ENCODE measurements at places on chromosomes 6 and 20.

DNA sequence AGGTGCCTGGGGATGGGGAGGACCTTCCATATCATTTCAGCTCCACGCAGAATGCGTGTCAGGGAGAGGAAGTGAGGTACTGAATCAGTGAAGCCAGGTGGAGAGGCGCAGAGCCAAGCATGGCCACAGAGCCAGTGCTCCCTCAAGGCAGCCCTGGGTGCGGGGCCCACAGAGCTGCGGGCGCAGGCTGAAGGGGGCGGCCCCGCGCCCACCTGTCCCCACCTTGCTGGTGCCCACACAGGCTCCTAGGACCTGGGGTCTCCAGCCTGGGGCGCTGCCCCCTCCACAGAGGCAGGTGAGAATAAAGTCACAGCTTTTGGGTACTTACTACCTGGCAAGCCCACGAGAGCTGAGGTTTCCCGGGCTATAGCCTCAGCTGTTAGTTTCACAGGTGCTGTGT is 40.0 kb upstream of the GATA5 start:
- no peak for DNase-seq

DNA sequence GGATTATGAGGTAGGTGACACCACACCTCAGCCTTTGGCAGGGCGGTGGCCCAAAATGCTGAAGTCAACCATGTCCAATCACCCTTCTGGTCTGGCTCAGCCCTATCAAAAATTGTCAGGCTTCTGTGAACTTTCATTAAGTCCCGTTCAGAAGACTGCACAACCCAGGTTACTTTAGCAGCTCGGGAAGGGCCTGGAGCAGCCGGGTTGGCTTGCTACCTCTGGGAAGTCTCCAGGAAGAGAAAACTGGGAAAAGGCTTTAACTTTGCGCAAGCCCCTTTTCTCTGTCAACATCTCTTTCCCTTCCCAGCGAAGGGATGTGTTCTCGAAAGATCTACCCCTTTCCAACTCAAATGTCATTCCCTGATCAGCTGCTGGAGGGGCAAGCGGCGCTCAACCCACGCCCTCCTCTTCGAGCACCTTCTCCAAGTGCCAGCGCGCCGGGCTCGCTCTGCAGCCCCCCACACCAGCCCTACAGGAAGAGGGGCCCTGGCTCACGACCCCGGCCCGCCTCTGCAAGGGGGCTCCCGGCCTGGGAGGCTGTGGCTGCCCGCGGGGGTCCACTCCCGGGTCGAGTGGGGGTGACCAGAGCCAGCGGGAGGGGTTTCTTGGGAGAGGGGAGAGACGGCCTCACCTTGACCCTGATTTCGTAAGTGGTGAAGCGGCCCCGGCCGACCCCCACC is 573 bp downstream of the SNX3 start:
- peak; percentile 54 for DNase-seq

GRCh38 chr6:40499215-40499614 is 87.9 kb downstream of the LRFN2 start:
- DNase-seq, result no peak

DNA sequence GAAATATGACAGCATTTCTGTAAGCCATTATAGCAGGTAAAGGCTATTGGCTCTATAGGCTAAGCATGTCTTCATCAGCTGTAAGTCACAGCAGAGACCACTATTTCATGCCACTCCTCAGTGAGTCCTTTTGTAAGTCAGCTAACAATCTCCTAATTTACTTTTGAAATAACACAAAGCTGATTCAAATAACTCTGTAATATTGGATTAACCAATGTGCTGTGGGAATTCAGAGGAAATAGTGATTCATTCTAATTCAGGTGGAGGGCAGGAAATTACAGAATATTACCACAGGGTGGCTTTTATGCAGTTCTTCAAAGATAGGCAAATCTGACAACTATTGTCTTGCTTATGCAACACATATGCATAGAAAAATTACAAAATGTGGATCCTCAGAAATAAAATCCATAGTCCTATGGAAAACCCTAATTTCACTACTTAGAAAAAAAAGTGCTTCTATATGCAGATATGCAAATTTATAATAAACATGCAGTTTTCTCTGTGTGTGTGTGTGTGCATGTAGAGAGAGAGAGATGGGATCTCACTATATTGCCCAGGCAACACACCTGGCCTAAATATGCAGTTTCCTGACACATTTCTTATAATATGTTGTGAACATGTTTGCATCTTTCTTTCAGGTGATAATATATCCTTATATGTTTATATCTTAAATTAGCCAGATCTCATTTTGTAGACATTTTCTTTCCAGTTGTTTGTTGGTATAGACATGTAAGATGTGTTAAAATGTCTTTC is 4.8 kb upstream of the SMIM28 start:
- peak; percentile 61 for DNase-seq

DNA sequence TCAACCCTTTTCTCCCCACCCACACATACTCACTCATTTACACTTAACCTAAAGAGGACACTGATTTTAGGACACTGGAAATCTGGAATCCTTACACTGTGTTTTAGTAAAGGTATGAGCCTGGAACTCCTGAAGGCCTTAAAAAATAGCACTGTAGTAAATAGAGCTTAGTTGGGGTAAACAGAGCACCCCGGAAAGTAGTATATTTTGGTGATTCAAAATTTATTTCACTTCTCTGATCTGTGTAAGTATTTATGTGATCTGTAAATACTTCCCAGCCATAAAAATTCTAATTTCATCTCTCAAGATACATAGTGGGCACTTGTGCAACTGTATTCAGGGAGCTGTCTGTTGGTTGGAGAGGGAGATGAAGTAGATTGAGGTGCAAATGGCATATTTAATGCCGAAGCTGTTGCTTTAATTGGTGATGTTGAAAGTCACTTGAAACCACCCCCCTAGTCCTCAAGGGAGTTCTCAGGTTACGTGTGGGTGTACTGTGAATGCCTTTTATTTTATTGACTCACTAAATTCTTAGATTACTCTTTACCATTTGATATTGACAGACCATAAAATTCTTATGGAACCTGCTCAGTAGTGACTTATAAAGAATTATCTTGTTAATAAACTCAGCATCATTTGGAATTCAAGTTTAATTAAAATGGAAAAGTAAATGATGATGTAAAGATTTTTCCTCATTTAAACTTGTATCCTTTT is 154.9 kb downstream of the SOX4 start:
- DNase-seq, result peak; percentile 69

DNA sequence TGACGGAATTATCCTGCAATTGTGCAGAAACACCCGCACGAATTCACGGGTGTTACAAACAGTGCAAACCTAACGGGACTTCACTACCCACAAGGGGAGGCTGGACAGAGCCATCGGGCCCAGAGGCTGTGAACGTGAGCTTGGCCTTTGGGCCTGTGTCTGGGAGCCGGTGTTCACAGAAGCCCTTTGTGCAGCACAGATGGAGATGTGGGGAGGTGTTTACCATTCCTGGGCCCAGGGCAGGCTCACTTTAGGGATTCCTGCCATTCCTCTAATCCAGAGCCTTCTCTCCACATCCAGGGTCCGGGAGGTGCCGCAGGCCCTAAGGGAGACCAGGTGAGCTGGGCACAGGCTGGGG is 15.0 kb downstream of the COL9A3 start:
- DNase-seq, result no peak

- DNase-seq, result no peak
Observed at GRCh38 chr6:130274007-130274406, 51.3 kb upstream of the SAMD3 start.

GRCh38 chr6:146876271-146877151 is 277.7 kb downstream of the ADGB start:
- peak; percentile 11 for DNase-seq

- DNase-seq, result no peak
Observed at GRCh38 chr6:168294901-168295300, 24.7 kb downstream of the DACT2 start.

DNA sequence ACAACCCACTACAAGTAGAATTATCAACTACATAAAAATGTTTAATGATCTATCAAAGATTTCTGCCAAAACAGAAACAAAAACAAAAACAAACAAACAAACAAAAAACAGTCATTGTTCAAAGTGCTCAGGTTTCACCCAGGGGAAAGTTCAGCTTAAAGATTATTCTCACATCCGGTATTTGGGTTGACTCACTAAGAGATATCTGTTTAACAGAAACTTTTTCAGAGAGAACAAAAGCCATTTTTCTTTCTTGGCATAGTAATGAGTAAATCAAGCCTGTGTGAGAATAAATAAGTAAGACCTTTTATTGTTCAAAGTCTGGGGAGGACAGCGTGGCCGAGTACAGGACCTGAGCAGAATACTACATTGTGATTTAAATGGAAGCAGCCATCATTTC is 143.6 kb downstream of the RCAN2 start:
- no peak for DNase-seq

- no peak for DNase-seq
Observed at GRCh38 chr6:127792616-127793015, 108.2 kb downstream of the THEMIS start.

DNA sequence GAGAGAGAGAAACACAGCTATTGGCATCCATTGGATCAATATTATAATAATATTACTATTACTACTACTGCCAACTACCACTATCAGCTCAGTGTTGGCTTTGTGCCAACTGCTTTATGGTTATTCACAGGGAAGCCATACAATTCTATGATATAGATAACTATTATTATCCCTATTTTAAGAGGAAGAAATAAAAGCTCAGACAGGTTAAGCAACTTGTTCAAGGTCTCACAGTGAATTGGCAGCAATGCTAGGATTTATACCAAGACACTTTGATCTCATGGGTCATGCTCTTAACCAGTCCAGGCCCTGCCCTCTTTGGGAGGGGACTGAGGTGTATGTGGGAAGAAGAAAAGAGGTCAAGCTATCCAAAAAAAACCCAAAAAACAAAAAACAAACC is 82.0 kb upstream of the TRAF3IP2 start:
- peak; percentile 5 for DNase-seq

DNA sequence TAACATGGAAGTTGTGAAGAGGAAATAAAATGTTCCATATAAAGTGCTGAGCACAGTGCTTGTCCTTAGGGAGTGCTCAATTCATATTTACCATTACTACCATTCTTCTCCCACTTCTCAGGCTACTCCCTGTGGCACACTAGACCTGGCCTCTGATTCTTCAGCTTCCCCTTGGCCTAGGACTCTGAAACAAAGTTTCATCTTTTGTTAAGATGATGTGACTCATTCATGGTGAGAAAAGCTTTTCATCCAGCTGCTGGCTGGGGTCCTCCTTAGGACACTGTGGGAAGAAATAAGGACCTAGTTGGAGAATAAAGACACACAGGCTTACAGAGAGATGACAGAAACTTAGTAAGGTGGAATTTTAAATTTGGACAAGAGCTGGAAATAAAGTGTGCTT is 314.8 kb downstream of the CDC5L start:
- no peak for DNase-seq

- DNase-seq, result no peak
Observed at GRCh38 chr6:140636908-140637402, 1262.5 kb upstream of the CITED2 start.

GRCh38 chr6:14966906-14967711 is 278.8 kb upstream of the JARID2 start:
- DNase-seq, result no peak

- DNase-seq, result peak; percentile 82
Observed at GRCh38 chr6:136347847-136348246, 58.2 kb upstream of the BCLAF1 start.

- DNase-seq, result no peak
Observed at GRCh38 chr6:4774296-4774695, 1.9 kb upstream of the CDYL start.

- peak; percentile 56 for DNase-seq
Observed at GRCh38 chr6:9511157-9511556, 903.7 kb downstream of the TFAP2A start.

- DNase-seq, result no peak
Observed at GRCh38 chr6:158290659-158291058, 21.6 kb upstream of the TULP4 start.

GRCh38 chr6:75268121-75268987 is 16.2 kb downstream of the TMEM30A start:
- peak; percentile 88 for DNase-seq

GRCh38 chr20:19928328-19929011 is 88.7 kb upstream of the NAA20 start:
- DNase-seq, result peak; percentile 98

DNA sequence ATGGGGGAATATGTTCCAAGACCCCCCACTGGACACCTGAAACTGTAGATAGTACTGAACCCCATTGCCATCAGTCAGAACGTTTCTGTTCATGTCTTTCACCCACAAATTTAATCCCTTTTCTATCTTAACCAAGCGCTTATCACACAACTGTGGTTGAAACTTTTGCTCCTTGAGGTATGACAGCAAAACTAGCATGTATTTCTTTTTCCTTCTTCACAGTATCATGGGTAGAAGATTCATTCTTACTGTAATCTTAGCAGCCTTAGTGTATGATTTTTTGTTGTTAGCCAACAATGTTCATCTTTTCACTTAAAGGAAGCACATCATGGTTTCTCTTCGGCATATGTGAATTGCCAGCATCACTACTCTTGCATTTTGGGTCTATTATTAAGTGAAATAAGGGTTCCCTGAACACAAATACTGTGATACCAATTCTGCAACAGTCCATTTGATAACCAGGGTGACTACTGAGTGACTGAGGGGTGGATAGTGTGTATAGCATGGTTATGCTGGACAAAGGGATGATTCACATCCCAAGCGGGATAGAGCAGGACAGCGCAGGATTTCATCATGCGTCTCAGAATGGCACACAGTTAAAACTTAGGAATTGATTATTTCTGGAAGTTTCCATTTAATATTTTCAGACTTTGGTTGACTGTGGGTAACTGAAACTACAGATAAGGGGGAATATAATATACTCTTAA is 41.8 kb downstream of the KCNS1 start:
- peak; percentile 85 for DNase-seq

DNA sequence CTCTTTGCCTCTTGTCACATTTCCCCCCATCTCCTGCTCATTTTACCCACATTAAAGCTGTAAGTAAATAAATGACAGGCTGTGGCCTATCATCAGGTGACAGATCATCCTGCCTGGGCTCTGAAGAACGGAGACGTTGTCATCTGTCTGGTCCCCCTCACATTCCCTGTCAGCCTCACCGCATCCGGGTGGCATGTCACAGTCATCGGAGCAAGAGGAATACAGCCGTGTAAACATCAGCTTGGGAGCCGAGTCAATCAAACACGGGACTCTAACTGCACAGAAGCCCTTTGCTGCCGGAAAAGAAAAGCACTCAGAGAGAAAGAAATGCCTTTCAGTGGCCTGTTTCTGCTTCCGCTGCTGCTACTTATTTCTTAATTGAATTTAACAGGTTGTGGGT is 371.9 kb upstream of the ID4 start:
- DNase-seq, result no peak

DNA sequence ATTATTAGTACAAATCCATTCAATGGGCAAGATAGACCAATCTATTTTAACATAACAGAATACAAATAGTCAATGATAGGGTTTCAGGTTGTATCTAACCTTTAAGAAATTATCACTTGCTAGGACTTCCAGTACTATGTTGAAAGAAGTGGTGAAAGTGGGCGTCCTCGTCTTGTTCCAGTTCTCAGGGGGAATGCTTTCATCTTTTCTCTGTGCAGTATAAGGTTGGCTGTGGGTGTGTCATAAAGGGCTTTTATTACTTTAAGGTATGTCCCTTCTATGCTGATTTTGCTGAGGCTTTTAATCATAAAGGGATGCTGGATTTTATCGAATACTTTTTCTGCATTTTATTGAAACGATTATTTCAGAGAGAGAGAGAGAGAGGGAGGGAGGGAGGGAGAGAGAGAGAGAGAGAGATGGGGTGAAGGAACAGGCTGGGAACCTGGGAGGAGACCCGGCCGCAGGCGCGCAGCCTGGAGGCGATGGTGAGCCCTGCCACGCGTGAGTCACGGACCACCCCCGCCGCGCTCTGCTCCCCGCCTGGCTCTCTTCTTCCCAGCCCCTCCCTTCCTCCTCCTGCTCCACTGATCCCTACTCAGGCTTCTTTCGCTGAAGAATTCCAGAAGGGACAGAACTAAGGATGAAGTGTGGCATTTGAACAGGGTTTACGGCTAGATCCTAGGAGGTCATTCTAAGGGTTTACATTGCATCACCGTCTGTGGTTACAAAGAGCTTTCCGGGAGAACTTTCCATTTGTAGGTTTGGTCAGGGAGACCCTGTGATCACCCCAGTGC is 45.5 kb upstream of the HLA-E start:
- peak; percentile 64 for DNase-seq
